ENCODE measurements at places on chromosomes 3 and 15.
A peak's percentile ranks its signal among the peaks of the same experiment; 100 is the strongest.

DNA sequence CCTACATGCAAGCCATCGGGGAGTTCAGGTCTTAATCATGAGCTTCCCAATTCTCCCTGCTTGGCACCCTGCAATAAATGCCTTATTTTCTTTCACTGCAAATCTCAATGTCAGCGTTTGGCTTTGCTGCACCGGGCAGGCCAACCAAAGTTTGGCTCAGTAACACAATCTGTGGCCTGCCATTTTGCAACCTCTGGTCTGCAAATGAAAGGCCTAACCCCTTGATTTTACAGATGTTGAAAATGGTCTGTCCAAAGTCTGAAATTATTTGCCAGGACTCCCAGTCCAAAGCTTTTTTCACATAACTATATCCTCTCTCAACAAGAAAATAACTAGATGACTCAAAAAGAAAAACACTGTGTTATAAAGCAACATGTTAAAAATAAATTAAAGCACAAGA is 34.0 kb upstream of the LEKR1 start:
- DNase-seq: no peak

DNA sequence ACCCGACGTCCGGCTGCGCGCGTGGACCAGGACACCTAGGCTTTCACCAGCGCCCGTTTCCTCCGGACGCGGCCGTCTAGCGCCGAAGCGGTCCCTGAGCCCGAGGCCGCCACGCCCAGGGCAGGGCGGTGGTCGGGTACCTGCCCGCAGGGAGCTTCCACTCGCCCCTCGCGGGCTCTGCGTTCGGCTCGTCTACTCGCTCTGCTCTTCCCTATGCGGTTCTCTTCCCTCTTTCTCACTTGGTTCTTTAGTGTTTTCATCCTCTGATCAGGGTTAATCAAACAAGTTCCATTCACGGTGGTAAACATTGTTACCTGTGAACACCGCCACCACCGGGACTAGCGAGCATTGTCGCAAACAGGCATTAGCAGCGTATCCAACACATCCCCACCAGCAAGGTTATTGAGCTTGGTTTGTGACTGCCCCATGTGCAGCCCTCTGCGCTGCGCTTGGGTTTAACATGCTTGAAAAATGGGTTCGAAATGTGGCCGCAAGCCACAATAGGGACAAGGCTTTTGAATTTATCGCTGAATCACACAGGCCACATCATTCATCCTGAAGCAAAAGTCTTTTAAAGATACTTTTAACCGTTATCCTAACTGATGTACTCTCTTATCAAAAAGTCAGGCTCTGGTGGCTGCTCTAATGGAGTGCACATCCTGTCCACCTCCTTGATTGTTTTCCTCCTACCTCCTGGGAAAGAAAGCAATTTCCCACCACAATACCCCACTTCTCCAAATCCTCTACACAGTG is 843 bp upstream of the CD47 start:
- DNase-seq: no peak

GRCh38 chr15:26771578-26772153 is 1.2 kb downstream of the GABRB3 start:
- peak; percentile 2 for DNase-seq

- peak; percentile 20 for DNase-seq
Measured at GRCh38 chr3:30751610-30752299, 142.7 kb downstream of the GADL1 start.

GRCh38 chr3:104582092-104582491 is 784.6 kb upstream of the ALCAM start:
- no peak for DNase-seq

- no peak for DNase-seq
Measured at GRCh38 chr3:4069796-4070195, 233.4 kb upstream of the SETMAR start.

GRCh38 chr3:16024548-16024947 is 149.9 kb upstream of the GALNT15 start:
- no peak for DNase-seq

DNA sequence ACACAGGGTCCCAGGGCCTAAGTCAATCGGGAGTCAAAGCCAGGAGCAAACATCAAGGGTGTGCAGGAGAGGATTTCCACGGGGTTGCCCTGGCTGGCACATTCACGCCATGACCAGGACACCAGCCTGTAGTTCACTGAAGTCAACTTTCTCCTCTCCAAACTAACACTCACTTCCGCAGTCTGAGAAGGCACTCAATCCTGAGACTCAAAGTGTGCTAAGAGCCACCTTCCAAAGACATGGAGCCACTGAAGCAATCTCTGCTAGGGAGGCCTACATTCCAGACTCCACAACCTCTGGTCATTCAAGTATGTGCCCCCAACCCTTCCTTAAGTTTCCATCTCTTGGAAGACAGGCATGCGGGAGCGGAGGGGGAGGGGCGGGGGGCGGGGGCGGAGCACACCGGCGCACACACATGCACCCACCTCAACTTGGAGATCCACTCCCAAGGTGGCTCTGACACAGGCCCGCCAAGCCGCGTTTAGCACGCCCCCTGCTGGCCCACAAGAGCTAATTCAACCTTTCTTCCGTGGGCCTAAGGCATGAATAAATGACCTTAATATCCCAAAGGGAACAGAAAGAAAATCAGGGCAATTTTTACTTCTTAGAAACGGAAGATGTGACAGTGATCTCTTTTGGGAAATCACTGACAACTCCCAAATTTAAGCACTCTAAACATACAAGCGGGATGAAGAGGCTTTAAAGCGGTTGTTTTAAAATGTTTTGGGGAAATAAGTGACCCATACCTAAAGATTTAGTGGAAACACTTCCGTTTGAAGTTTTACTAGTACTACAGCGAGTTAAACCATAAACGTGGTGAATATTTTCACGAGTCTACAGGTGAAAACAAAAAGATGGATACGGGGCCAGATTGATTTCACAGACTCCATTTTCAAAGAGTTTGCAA is 162.5 kb upstream of the CHRNA7 start:
- peak; percentile 20 for DNase-seq

DNA sequence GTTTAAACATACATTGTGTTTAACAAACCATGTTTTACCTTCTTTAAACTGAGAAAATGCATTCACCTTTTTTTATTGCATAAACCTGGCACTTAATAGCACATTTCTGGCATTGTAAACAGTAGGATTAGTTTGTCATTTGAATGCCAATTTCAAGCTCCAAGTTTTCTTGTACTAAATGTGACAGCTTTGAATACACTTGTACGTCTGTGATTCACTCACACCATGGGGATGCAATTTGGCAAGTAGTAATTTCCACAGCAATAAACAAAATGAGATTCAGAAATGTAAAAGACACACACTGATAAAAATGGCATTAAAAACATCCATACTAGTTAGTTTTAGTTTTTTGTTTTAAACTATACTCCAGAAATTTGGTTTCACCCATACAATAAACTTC is 598.9 kb downstream of the SI start:
- DNase-seq: no peak

GRCh38 chr3:67389176-67389575 is 265.2 kb downstream of the SUCLG2 start:
- DNase-seq: no peak

- DNase-seq: no peak
Measured at GRCh38 chr15:93583968-93584367, 495.0 kb upstream of the RGMA start.

DNA sequence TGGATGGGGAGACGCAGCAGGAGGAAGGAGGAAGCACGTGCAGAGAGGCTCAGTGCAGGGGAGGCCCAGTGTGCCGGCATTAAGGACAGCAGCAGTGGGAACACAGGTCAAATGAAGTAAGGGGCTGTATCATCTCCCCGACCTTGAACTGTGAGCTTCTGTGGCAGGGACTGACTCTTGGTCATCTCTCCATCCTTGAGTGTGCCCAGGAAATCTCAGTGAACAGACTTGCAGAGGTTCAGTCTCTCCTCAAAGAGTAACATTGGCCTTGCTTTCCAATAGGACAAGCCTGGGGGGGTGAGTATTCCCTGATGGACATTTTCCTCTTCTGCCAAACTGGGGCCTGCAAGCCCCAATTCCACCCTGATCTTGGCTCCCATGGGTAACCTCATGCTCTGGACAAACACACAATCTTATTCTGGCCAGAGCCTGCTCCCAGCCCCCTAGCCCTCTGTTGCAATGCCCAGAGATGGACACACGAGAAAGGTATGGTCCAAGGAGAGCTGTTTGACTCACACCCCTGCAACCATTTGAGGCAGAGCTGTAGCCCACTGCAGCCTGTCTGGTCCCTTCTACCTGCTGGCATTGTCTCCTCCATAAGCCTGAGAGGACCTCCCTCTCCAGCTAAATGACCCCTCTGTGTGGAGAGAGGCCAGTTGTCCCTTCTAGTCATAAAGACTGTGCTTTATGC is 50.9 kb downstream of the TLE3 start:
- DNase-seq: no peak

GRCh38 chr15:79071901-79072300 is 18.7 kb downstream of the RASGRF1 start:
- DNase-seq: no peak

GRCh38 chr3:119329551-119329950 is 35.4 kb downstream of the ARHGAP31 start:
- DNase-seq: no peak

DNA sequence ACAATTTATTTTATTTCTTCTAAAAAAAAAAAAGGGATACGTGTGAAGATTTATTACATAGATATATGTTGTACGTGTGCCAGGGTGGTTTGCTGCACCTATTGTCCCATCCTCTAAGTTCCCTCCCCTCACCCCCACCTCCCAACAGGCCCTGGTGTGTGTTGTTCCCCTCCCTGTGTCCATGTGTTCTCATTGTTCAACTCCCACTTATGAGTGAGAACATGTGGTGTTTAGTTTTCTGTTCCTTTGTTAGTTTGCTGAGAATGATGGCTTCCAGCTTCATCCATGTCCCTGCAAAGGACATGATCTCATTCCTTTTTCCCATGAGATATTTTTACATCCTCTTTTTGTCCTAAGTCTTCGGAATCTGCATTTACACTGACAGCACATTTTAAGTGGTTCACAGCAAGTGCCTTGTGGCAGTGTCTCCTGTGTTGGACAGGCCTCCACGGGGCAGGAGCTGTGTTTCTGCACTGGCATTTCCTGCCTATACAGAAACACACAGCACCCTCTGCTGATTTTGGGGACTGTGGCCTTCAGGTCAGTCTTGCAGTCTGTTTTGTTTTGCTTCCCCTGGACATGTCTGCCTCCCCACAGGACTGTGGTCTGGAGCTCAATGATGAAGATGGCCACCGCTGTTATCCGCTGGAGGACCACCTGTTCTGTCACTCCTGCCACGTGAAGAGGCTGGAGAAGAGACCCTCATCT is 12.7 kb upstream of the SACM1L start:
- no peak for DNase-seq

- no peak for DNase-seq
Measured at GRCh38 chr3:64454179-64454578, 228.9 kb upstream of the PRICKLE2 start.

DNA sequence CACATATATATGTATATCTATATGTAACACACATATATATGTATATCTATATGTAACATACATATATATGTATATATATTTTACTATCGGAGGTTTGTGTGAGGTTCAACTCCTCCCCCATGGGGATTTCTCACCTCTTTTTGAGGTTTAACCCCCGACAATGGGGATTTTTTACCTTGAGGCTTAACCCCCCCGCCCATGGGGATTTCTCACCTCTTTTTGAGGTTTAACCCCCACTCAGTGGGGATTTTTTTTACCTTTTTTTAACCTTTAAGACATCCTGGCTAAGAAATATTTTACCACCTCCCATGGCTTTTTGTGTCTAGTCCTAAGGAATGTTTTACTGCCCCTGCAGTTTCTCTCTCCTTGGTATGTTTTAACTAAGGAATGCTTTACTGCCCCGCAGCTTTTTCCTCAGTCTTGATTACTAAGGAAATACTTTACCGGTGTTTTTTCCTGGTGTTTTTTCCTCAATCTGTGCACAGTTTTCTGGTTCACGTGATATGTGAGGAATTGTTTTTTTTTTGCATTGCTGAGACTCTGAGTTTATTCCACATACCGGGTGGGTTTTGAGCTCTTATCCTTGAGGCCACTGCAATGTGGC is 185.2 kb downstream of the KLF13 start:
- DNase-seq: no peak

- DNase-seq: no peak
Measured at GRCh38 chr15:85340321-85340665, 40.1 kb upstream of the AKAP13 start.

DNA sequence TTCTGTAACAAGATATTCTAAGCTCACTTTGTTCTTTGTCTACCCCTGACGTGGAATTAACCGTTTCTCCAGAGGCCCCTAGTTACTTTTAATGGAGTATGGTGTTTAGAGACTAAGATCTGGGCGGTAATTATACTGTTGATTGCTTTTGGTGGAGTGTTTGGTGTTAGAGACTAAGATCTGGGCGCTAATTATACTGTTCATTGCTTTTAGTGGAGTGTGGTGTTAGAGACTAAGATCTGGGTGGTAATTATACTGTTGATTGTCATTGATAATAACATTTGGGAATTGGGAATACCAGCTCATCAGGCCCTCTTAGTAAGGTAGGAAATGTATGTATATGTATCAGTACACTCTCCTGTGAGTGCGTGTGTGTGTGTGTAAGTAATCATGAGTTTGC is 66.6 kb downstream of the LMLN start:
- no peak for DNase-seq

DNA sequence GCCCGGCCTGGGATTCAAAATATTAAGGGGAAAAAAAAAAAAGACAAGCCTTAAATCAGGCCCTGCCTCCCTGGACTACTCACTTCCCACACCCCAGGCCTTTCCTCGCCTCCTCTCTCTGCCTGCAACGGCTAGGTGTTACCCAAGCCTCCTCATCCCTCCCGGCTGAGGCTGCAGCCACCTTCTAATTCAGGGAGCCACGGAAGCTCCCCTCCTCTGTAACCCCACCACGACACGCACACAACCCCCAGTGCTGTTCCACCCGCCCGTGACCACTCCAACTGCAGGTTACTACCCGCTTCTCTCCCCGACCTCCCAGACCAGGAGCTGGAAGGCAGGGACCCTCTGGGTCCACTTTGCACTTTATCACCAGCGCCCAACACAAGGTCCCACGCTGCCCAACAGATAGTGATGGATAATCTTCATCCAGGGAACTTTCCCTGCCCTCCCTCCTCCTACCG is 936 bp downstream of the KIF7 start:
- DNase-seq: no peak

GRCh38 chr3:123078101-123078500 is 11.3 kb downstream of the PDIA5 start:
- DNase-seq: no peak

- no peak for DNase-seq
Measured at GRCh38 chr3:94593526-94594150, 530.8 kb downstream of the NSUN3 start.

GRCh38 chr15:40854161-40854560 is 10.3 kb downstream of the SPINT1 start:
- DNase-seq: no peak

DNA sequence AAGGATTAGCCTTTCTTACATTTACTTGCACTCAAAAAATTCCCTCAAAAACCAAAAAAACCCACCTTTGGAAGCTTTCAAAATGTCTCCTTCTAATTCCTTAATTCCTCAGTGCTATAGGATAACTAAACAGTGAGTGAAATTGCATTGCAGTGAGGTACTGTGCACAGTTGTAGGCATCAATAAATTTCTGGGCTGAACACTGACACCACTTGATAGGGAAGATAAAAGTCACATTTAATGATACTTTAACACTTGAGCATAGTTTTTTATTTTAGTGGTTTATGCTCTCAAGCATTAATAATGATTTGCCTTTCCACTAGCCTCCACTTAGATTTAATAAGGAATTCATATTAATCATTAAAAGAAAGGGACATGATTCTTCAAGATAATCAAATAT is 52.3 kb downstream of the MAP2K5 start:
- DNase-seq: no peak
